H1 (cell line): ENCODE measurements at places on chromosomes 12 and 14.

- DNase-seq, result no peak
These were observed 12.0 kb upstream of the NUDT14 start for GRCh38 chr14:105192866-105193731.

DNA sequence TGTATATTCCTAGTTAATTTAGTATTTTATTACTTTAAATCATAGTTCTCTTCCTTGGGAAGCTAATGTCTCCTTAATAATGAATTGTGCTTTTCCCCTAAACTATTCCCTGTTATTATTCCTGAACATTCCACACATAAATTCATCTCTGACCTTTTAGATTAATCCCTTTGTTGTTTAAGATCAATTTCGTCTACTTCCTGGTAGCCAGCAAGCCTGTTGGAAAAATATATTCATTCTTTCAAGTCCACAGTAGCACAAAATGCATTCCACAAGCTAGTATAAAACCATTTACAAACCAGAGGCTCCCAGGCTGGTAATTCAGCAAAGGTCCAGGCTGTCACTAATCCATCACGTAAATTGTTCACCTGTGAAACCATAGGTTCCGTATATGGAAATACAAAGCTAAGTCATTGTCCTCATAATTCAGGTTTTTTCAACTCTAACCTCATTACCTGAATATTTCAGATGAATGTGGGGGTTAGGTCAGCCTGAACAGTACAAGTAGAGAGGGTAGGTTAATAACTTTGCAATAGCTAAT, 232.7 kb downstream of the SEC23A start:
- DNase-seq, result no peak

DNA sequence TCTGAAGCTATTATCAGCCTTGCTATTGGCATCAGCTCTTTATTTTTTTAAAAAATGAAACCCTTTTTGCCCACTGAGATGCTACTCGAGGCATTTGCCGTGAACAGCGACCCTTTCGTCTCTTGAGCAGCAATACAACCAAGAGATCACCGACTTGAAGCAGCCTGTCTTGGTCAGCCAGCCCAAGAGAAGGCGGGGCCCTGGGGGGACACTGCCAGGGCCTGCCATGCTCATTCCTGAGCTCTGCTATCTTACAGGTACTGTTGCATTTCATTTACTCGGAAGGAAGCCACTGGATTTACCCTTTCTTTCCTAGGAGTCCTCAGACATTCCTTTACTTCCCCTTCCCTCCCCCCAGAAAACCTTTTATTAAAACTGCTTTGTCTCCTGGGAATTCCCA, 16.7 kb downstream of the PIWIL1 start:
- no peak for DNase-seq

DNA sequence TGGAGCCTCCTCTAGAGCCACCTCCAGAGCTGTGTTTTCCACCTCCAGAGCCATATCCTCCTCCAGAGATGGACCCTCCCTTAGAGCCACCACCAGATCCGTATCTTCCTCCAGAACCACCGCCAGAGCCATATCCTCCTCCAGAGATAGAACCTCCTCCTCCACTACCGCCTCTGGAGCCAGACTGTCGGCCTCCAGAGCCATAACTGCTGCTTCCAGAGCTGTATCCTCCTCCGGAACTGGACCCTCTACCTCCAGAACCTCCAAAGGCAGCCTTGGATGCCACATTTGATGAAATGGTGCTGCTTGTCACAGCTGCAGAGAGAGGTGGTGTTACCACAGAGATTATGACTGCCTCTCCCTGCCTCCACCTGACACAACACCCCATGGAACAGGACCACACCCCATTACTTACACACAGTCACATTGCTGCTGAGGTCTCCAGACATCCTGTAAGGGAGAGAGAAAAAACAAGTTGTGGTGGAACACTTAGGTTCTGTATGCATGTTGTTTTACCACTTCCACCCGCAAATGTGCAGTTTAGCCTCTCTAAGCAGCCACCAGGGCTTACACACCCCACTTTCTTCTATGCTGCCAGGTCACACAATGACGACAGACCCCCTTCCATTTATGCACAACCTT, 6.8 kb downstream of the KRT2 start:
- DNase-seq, result no peak
